Activated naive CD4-positive, alpha-beta T cell treated with anti-CD3 and anti-CD28 coated beads for 36 hours (primary cell): ENCODE measurements at places on chromosomes 16 and 17.

DNA sequence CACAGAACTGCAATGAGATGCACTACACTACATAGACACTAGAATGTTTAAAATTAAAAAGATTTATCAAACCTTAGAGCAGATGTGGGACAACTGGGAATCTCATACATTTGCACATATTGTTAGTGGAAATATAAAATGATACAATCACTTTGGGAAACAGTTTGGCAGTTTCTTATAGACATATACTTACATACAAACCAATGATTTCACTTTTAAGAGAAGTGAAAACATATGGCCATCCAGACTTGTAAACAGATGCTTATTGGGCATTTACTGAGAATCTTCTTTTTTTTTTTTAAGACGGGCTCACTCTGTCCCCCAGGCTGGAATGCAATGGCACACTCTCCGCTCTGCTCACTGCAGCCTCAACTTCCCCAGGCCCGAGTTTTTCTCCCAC, 50.1 kb downstream of the AXIN2 start:
- H3K4me1 ChIP-seq = peaks cover 9% of the 10 kb centered on the region
- DNase-seq = no peak
- no peak overlapping the region for H3K27ac ChIP-seq
- no peaks in the 10 kb centered on the region for H3K27me3 ChIP-seq
- H3K4me3 ChIP-seq = no peak overlapping the region
- H3K36me3 ChIP-seq = no peaks in the 10 kb centered on the region

- H3K36me3 ChIP-seq = peaks cover 59% of the 10 kb centered on the region
- H3K4me3 ChIP-seq = no peak overlapping the region
- no peaks in the 10 kb centered on the region for H3K27me3 ChIP-seq
- DNase-seq = peak; percentile 20
These were observed 23.5 kb downstream of the SRCAP start for GRCh38 chr16:30722443-30722842.

GRCh38 chr17:29972277-29972676, 30.8 kb downstream of the EFCAB5 start:
- no peak overlapping the region for H3K27ac ChIP-seq
- no peak for DNase-seq
- no peaks in the 10 kb centered on the region for H3K36me3 ChIP-seq
- no peak overlapping the region for H3K4me3 ChIP-seq
- no peaks in the 10 kb centered on the region for H3K27me3 ChIP-seq
- no peaks in the 10 kb centered on the region for H3K4me1 ChIP-seq

- no peak for DNase-seq
- H3K36me3 ChIP-seq = peaks cover 30% of the 10 kb centered on the region
- peak overlapping the region; percentile 15 for H3K27ac ChIP-seq
- H3K27me3 ChIP-seq = no peaks in the 10 kb centered on the region
These were observed 53.5 kb upstream of the INTS2 start for GRCh38 chr17:61981323-61981722.

- H3K4me3 ChIP-seq = no peak overlapping the region
- H3K4me1 ChIP-seq = no peaks in the 10 kb centered on the region
- H3K27ac ChIP-seq = no peak overlapping the region
- H3K36me3 ChIP-seq = peaks cover 1% of the 10 kb centered on the region
These were observed 21.1 kb downstream of the TTYH2 start for GRCh38 chr17:74234486-74234885.

- H3K27ac ChIP-seq = no peak overlapping the region
- H3K4me3 ChIP-seq = no peak overlapping the region
- no peaks in the 10 kb centered on the region for H3K27me3 ChIP-seq
- no peaks in the 10 kb centered on the region for H3K4me1 ChIP-seq
- no peak for DNase-seq
These were observed 50.7 kb upstream of the DOC2B start for GRCh38 chr17:231966-232807.

DNA sequence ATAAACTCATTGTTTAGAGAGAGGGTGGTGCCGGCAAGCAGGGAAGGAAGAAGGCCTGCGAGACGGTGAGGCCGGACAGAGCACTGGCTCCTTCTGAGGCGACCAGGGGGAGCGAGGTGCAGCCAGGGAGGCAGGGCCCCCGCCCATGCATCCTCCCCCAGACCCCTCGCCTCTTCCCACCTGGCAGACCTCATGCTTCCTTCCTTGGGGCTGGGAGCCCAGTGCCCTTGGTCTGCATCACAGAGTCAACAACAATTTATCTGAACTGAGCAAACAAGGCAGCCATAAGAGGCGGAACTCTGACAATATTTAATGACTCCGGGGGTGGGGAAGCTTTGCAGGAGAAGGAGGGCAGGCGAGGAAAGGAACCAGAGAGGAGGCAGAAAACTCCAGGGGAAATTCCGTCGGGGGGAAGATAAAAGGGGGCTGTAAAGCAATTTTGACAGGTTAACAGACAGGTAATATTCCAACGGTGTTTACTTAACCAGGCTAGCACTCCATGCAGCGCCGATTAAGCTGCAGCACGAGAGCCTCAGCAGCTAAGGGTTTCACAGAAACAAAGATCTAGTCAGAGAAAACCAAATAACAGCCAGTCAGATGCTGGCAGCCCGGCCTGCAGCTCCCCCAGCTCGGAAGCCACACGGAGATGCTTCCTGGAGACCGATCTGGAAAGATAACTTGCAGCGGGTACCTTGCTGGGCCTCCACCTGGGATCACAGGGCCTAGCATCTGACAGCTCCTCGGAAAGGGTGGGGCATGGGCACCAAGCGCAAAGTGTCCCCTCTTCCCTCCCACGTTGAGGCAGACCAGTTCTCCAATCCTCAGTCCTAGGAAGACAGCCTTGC, 398.2 kb downstream of the SOX9 start:
- no peak overlapping the region for H3K4me3 ChIP-seq
- peaks cover 11% of the 10 kb centered on the region for H3K27me3 ChIP-seq
- no peak for DNase-seq
- H3K27ac ChIP-seq = no peak overlapping the region
- H3K36me3 ChIP-seq = no peaks in the 10 kb centered on the region
